Hepatocyte (in vitro differentiated cells): ENCODE measurements at places on chromosomes 7 and 10. TPM values are rescaled to one million over a fixed set of nuclear protein-coding genes. Genes with fewer than 3 reads are reported as not detected.

Gene APBB1IP
- 1.1 and 1.6 TPM in 2 replicates for total RNA-seq

Gene KIAA1217
- total RNA-seq: 20.1 and 33.2 TPM in 2 replicates

Gene MYOZ1
- 0.20 and 0.50 TPM in 2 replicates for total RNA-seq

Gene PTPRZ1
- 3.4 and 5.0 TPM in 2 replicates for total RNA-seq

Gene DMBT1
- total RNA-seq: 1.5 and 1.6 TPM in 2 replicates
